Pancreas (tissue), 10 donors: ENCODE measurements at places on chromosomes 6 and 20. TPM values are rescaled to one million over a fixed set of nuclear protein-coding genes. Genes with fewer than 3 reads are reported as not detected.

HSPA12B gene
- 1.1 TPM for total RNA-seq

SLC35D3 gene
- total RNA-seq = 0.56 TPM

KHDC1 gene
- total RNA-seq = 1.4 TPM

GCNT2 gene
- total RNA-seq = 1.5 TPM

MOG gene
- not detected for total RNA-seq

- no peak overlapping the region for H3K4me3 ChIP-seq
- H3K27ac ChIP-seq = peak overlapping the region; percentile 53
- H3K4me1 ChIP-seq = no peaks in the 10 kb centered on the region
- no peaks in the 10 kb centered on the region for H3K27me3 ChIP-seq
Measured at GRCh38 chr6:136594671-136595070, 44.4 kb upstream of the MAP7 start.

DNA sequence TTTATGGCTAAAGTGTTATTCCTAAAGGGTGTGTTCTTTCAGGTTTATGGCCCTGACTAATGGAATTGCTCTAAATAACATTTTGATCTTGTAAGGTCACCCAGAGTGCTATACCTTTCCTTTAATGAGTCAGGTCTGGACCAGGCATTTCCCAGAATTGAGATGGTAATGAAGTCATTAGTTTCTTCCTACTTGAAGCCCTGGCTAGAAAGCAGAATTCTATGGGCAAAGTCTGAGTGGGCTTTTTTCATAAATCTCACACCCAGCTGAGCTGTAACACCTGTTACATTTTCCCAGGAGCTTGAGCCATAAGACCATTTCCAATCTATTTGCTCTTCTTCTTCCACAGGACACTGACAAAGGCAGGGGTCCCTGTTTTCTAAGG lies 122.0 kb upstream of the ID4 start:
- no peak for DNase-seq
- H3K4me3 ChIP-seq = no peak overlapping the region
- no peaks in the 10 kb centered on the region for H3K27me3 ChIP-seq
- no peak overlapping the region for H3K27ac ChIP-seq

GRCh38 chr6:170209354-170210025 lies 81.4 kb downstream of the DLL1 start:
- no peak for DNase-seq
- H3K36me3 ChIP-seq = no peaks in the 10 kb centered on the region
- no peaks in the 10 kb centered on the region for H3K27me3 ChIP-seq
- no peak overlapping the region for H3K4me3 ChIP-seq

- no peak overlapping the region for H3K27ac ChIP-seq
- no peak overlapping the region for H3K4me3 ChIP-seq
- no peaks in the 10 kb centered on the region for H3K4me1 ChIP-seq
Measured at GRCh38 chr20:12982098-12982497, 26.7 kb upstream of the SPTLC3 start.

GRCh38 chr6:36914227-36914794 lies 28.6 kb downstream of the C6orf89 start:
- H3K36me3 ChIP-seq = no peaks in the 10 kb centered on the region
- DNase-seq = no peak
- peak overlapping the region; percentile 69 for H3K27ac ChIP-seq
- no peaks in the 10 kb centered on the region for H3K27me3 ChIP-seq
